Activated gamma-delta T cell (primary cell): ENCODE measurements at places on chromosomes 3 and 15.

GRCh38 chr3:154794814-154795445 is 285.2 kb upstream of the MME start:
- DNase-seq, result no peak

- DNase-seq, result no peak
Observed at GRCh38 chr3:72230774-72231379, 445.9 kb upstream of the PROK2 start.

DNA sequence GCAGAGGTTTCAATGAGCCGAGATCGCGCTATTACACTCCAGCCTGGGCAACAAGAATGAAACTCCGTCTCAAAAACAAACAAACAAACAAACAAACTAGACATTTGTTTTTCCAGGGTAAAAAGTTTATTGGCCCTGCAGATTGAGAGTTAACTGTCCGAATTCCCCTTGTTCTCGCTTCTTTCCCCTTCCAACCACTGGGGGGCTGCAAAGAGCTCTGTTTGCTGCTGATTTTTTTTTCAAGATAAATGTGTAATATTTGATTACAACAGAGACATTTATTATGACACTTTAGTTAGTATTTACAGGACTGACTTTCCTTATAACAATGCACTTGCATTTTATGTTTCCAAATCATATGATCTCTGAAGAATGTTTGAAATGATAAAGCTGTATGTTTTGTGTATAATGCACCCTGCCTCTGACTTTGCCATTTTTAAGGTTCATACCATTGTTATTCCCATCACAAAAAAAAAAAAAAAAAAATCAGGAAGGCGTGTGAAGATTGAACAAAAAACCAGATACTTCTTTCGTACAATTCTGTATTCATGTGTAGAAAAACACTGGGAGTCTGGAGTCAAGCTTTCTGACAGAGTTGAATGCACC is 2.8 kb downstream of the CLSTN2 start:
- no peak for DNase-seq

- DNase-seq, result no peak
Observed at GRCh38 chr3:18841422-18842343, 306.6 kb upstream of the KCNH8 start.

- no peak for DNase-seq
Observed at GRCh38 chr3:116367761-116368395, 77.4 kb downstream of the LSAMP start.

DNA sequence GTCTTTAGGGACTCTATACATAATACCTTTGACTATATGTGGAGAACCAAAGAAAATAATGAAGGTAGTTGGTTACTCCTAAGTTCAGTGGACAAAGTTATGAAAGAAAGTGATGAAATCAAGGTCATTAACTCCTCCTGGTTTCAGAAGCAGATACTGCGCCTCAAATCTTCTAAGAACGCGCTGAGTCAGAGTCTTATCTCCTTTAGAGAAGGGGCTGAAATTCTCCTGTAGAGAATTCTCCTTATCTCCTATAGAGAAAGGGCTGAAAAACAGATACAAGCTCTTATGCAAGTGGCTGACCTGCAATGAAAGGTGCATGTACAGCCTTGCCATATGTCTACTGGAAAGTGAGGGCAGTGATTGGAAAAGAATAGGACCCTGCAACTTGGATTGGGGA is 824.2 kb downstream of the NSUN3 start:
- DNase-seq, result no peak

DNA sequence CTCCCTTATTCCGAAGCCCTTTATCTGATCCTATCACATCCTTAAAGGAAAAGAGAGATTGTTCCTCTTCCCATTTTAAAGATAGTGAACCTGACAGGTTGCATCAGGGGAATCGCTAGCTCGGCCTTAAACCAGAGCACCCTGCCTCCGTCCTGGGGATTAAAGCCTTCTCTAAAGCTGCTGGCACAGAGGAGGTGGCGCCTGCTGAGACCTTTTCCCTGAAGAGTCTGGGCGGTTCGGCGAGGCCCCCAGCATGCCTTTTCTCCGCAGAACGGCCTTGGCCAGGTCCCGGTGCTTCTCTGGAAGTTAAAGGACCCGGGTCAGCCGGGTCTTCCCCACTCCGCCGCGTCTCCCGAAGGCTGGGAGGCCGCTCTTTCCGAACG is 593 bp downstream of the FAM219B start:
- no peak for DNase-seq

DNA sequence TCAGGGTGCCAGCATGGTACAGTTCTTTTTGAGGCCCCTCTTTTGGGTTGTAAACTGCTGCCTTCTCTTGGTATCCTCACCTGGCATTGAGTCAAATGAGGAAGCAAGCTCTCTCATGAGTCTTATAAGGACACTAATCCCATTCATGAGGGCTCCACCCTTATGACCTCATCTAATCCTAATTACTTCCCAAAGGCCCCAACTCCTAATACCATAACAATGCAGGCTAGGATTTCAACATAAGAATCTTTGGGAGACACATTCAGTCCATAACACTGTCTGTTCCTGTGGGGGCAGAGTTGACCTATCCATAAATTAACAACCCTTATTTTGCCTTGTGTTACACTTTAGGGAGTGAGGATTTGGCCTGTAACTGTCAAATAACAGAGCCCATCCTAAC is 278.3 kb downstream of the LRTM1 start:
- no peak for DNase-seq

DNA sequence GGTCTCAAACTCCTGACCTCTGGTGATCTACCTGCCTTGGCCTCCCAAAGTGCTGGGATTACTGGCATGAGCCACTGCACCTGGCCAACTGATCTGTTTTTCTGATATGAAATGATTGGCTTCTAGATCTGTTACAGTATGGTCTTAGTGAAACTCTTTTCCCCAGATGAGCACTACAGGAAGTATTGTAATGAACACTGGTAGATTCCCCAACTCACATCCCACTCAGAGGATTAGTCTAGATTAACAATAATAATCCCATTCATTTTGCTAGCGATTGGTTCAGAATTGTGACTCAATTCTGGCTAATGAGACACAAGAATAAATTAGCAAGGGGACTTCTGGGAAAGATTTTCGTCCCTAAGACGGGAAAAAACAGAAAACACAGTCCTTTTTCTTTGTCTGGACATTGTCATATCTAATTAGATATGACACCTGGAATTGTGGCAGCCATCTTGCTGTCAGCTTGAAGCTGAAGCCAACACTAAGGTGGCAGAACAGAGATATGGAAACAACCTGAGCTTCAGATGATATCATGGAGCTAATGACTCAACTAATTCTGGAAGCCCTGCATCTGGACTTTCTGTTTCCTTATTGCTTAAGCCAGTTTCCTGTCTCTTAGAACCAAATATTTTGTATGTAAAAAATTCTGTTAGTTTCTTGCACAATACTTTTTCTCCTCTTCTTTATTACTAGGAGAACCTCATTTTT is 17.4 kb upstream of the NPTN start:
- no peak for DNase-seq
